ENCODE measurements at places on chromosomes 7 and 10. TPM values are rescaled to one million over a fixed set of nuclear protein-coding genes. Genes with fewer than 3 reads are reported as not detected.

MKX gene
- 0.06 TPM for polyA plus RNA-seq

FRG2B gene
- polyA plus RNA-seq = not detected

GRCh38 chr10:87534173-87534858, 29.6 kb downstream of the MINPP1 start:
- no peak for DNase-seq

- no peak for DNase-seq
These were observed 40.7 kb downstream of the KMT2C start for GRCh38 chr7:152395112-152395511.

LRRD1 gene
- 0.60 TPM for polyA plus RNA-seq

GRCh38 chr10:8614054-8614565, 559.6 kb downstream of the GATA3 start:
- DNase-seq = no peak

Data from right renal pelvis (tissue), 4 donors.